ENCODE measurements at places on chromosomes 7 and 10. TPM values are rescaled to one million over a fixed set of nuclear protein-coding genes. Genes with fewer than 3 reads are reported as not detected.

The ARHGAP22 gene
- total RNA-seq, result 4.7 TPM

The OR6B1 gene
- not detected for total RNA-seq

The CCDC146 gene
- total RNA-seq, result 14.8 TPM

The EEPD1 gene
- total RNA-seq, result 11.3 TPM

The NOS3 gene
- total RNA-seq, result 1.1 TPM

The CYP2C9 gene
- total RNA-seq, result 0.34 TPM

The DBNL gene
- total RNA-seq, result 68.0 TPM

The LGI1 gene
- not detected for total RNA-seq

The ZPBP gene
- total RNA-seq, result not detected

The CCDC3 gene
- 1.6 TPM for total RNA-seq

The OLAH gene
- not detected for total RNA-seq

The RNF32 gene
- total RNA-seq, result 1.6 TPM

The ACSM6 gene
- total RNA-seq, result not detected

The AMZ1 gene
- 0.07 TPM for total RNA-seq

The UTF1 gene
- not detected for total RNA-seq

The HYAL4 gene
- not detected for total RNA-seq

The PLEKHS1 gene
- total RNA-seq, result not detected

The FAM24B gene
- not detected for total RNA-seq

The PSMC2 gene
- 93.5 TPM for total RNA-seq

The MYO1G gene
- total RNA-seq, result 0.67 TPM

The CPA4 gene
- 5.1 TPM for total RNA-seq

The ARMH3 gene
- 34.4 TPM for total RNA-seq

The NUTM2E gene
- total RNA-seq, result 0.40 TPM

The MSS51 gene
- total RNA-seq, result 4.2 TPM

The SYCE1 gene
- total RNA-seq, result not detected

The POR gene
- 91.5 TPM for total RNA-seq

The SORBS1 gene
- total RNA-seq, result 30.7 TPM

The DOCK4 gene
- total RNA-seq, result 28.8 TPM

The CTNNA3 gene
- 1.7 TPM for total RNA-seq

The PAOX gene
- total RNA-seq, result 14.1 TPM

The SEC31B gene
- total RNA-seq, result 24.0 TPM

The CFAP70 gene
- 5.6 TPM for total RNA-seq

The ADCY1 gene
- total RNA-seq, result 11.3 TPM

The FAM25G gene
- total RNA-seq, result not detected

All from progenitor cell of endocrine pancreas (in vitro differentiated cells).